ENCODE measurements at places on chromosomes 5 and 9. TPM values are rescaled to one million over a fixed set of nuclear protein-coding genes. Genes with fewer than 3 reads are reported as not detected.

Gene NMRK1
- 17.3 TPM for total RNA-seq

DNA sequence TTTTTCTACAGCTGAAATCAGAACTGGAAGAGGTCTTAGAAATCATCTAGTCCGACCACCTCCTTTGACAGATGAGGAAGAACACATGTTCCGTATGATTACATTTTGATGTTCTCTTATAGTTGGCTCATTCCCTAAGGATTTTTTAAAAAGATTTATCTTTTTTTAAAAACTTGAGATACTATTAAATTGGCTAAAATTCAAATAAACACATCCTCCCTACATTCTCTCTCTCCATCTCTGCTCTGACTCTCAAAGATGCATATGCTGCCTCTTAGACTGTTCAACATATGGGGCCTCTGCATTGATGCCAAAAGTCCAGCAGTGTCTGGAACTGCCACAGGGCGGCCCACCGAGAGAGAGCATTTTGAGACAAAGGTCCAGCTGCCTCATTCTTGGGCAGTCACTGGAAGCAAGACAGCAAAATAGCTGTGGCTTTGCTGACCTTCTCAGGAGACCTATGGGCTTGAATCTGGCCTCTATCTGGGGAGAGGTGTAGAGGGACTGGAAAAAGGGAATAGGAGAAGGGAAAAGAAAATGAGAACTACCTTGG, 12.8 kb upstream of the TSSK1B start:
- DNase-seq = no peak

- DNase-seq = no peak
Measured at GRCh38 chr5:135034963-135035677, 1.1 kb upstream of the PITX1 start.

GRCh38 chr9:29290516-29290915, 1717.2 kb upstream of the C9orf72 start:
- DNase-seq = no peak

DNA sequence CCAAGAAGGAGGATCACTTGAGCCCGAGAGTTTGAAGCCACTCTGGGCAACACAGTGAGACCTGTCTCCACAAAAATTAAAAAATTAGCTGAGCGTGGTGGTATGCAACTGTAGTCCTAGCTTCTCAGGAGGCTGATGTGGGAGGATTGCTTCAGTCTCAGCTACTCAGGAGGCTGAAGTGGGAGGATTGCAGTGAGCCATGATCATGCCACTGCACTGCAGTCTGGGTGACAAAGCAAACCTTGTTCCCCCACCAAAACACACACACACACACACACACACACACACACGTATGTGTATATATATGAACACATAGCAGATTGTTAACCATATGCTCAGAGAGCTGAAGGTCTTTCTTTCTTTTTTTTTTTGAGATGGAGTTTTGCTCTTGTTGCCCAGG, 157.5 kb upstream of the MAST4 start:
- DNase-seq = no peak

GRCh38 chr5:33848554-33848953, 43.2 kb downstream of the ADAMTS12 start:
- no peak for DNase-seq

DNA sequence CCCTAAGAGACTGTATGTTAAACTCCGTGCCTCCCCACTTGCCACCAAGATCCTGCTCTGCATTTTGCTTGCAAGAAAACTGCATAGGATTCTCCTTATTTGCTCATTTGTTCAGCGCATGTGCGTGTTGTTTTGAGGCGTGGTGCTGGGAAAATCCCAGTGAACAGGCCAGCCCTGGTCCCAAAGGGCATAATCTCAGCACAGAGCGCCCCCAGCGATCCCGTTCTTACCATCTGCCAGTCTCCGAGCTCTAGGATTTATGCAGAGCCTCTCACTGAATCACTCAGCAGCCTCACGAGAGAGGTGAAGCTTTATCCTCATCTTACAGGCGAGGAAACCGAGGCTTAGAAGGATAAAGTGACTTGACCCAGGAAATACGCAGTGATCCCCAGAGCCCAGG, 11.5 kb downstream of the PRRX2 start:
- DNase-seq = no peak

DNA sequence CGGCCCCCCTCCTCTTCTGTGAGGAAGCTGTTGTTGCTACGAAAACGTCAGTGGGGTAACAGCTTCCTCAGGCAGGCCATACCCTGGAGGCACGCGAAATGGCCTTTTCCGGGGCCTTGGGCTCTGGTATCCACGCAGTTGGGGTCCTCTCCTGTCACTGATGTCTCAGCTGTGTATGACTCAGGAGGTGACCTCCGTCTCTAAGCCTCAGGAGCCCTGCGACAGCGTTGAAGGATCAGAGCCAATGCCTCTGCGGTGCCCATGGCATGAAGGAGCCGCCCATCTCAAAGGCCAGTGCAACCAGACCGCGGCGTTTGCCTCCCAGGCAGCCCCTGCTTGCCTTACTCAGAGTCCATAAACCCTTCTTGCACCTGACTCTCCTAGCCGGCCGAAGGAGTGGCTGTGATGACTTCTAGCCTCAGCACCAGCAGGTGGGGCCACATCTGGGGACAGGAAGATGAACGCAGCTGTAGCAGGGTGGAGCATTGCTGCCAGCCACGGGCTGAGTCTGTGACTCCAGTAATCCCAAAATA, 1.0 kb upstream of the MXD3 start:
- DNase-seq = no peak
